ENCODE measurements at places on chromosomes 16 and 17.

- DNase-seq = no peak
Observed at GRCh38 chr17:1461198-1461944, 5.3 kb upstream of the CRK start.

DNA sequence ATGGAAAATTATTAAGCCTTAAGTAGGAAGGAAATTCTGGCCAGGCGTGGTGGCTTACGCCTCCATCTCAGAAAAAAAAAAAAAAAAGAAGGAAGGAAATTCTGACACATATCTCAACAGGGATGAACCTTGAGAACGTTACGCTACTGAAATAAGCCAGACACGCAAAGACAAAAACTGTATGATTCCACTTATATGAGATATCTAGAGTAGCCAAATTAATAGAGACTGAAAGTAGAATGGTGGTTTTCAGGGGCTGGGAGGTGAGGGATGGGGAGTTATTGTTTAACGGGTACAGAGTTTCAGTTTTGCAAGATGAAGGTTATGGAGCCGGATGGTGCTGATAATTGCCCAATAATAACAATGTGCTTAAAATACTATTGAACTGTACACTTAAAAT is 16.2 kb upstream of the HNF1B start:
- no peak for DNase-seq

DNA sequence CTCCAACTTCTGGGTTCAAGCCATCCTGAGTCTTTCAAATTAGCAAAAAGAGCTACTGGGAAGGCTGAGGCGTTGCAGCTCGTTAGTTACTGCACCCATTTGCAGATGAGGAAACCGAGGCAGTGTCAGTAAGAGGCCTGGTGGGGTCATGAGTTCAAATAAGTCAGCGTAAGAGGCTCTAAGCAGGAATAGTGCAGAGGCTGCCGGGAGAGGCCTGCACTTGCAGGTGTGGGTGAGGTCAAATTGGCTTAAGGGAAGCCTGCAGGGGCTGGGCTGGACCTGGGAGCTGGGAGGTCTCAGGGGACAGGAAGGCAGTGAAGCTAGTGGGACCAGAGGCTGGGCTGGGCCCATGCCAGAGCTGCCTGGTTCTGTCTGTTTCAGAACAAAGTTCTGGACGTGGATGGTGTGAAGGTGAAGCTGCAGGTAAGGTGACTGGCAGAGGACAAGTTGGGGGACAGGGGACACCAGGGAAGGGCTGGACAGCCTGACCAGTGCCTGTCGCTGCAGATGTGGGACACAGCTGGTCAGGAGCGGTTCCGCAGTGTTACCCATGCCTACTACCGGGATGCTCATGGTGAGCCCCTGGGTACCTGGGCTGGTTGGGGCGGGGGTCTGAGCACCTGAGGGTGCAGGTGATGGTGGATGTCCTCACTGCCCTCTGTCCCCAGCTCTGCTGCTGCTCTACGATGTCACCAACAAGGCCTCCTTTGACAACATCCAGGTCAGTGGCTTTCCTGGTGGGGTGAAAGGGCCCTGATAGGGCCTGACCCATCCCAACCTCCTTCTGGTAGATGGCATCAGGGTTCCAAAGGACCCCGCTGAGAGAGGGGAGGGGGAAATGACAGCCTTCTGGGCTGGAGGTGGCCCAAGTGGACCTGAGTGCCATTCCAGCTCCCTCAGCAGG is 3.0 kb downstream of the RAB26 start:
- DNase-seq = no peak

DNA sequence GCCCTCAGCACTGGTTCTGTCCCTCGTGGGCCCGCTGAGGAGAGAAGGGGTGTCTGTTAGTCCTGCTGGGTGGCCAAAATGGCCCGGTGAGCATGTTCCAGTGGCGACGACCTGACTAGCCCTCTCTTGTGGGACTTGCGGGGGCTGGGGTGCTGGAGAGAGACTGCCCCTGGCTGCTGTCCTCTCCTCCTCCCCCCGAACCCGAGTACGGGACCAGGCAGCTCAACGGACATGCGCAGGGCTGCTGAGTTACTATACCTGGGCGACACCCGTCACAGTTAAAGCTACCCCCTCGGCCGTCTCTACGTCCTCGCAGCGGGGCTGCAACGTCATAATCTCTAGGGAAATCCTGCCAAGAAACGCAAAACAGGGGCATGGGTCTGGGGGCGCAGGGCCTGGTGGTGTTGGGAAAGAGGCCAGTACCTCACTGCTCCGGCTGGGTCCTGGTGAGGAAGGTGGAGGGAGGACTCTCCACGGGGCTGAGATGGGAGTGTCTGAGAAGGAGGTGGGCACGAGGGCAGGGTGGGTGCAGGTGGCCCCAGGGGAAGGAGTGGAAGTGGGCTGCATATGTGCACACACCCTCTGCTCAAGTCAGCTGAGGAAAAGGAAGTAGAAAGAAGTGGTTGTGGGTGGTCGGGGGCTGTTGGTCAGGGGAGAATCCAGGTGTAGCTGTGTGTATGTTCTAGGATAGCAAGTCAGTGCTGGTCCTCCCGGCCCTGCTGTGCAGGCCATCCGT is 13.4 kb downstream of the FLOT2 start:
- no peak for DNase-seq

DNA sequence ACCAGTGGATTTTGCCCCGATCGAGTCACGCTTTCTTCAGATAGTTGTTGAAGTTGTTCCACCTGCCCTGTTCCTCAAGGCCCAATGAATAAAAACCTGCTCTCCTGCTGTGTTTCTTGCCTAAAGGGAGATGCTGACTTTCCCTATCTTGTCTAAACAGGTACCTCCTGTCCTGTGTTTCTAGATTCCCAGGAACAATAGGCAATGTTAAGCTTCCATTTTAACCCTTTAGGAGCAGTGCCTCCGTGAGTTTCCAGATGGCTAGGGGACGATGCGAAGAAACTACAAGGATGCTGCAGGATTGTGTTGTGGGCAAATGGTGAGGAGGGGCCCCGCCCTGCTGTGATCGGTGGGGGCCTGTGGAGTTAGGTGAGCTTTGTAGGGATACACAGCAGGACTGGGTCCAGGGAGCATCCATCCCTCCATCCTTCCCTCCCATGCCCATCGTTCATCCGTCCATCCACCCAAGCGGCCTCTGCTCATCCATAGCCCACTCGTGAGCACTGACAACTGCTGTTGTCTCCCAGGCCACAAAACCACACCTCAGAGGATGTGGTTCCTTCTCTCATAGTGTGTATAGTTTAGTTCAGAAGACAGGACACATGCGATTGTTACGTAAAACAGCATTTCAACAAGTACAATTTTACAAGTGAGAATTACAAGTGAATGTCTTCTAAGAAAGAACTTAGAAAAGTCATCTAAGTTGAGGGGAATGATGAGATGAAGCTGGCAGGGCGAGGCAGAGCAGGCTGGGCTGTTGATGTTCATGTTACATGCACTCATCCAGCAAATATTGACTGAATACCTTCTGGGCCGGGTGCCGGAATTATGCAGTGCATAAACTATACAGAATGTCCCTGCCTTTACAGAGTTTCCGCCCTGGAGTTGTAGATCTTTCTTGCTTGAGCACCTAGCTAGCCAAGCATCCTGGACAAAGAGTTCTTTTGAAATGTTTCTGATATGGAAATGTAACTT is 5.2 kb downstream of the ARSG start:
- peak; percentile 52 for DNase-seq

- DNase-seq = no peak
Observed at GRCh38 chr16:2361129-2361528, 20.6 kb upstream of the ABCA3 start.

- no peak for DNase-seq
Observed at GRCh38 chr16:14613991-14614390, 16.1 kb downstream of the PARN start.

- DNase-seq = no peak
Observed at GRCh38 chr16:2280981-2281542, 13.1 kb upstream of the RNPS1 start.

- DNase-seq = no peak
Observed at GRCh38 chr16:15775209-15775608, 81.6 kb downstream of the MYH11 start.

DNA sequence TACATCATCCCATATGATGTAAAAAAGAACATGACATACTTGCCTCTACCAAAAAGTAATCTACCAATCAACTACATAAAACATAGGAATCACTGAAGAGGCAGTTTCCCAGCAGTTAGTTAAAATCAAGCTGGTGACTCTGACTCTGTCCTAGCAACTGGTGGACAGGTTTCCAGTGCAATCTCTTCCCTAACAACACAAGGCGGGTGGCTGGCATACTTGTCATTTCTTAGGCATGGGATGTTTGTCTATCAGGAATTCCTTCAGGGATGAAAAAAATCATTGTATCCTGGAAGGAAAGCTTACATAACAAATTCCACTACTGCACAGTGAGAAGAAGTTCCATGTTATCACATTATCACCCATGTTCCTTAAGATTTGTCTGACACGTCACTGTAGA is 50.9 kb downstream of the HELZ start:
- DNase-seq = no peak

GRCh38 chr17:64411999-64412771 is 21.5 kb upstream of the PECAM1 start:
- DNase-seq = no peak

- DNase-seq = no peak
Observed at GRCh38 chr16:81457326-81458133, 12.9 kb downstream of the CMIP start.

GRCh38 chr16:10026593-10026992 is 155.6 kb downstream of the GRIN2A start:
- no peak for DNase-seq

GRCh38 chr16:17572145-17572544 is 101.4 kb upstream of the XYLT1 start:
- no peak for DNase-seq

DNA sequence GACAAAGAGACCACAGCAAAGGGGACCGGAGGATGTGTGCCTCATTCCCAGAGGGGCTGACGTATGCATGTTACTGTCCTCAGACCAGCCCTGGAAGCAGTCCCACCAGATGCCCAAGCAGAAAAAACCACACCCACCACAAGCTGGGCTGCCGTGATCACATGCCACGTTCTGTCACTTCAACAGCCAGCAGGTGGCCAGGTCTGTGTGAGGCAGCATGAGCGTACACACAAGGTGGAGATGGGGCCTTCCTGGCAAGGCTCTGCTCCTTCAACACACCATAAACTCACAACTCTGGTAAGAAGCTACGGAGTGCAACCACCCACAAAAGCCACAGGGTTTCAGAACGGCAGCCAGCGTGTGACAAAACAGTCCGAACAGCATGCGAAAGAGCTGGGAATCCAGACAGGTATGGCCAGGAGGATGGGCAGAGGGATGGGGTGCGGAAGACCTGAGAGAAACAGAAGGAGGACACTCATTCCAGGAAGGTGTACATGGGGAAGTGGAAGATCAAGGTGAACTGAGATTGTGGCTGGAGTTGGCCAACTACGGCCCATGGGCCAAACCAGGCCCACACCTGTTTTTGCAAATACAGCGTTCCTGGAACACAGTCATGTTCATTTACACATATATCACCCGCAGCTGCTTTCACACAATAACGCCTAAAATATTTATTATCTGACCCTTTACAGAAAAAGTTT is 27.9 kb downstream of the MBTPS1 start:
- peak; percentile 64 for DNase-seq

GRCh38 chr16:50144211-50144610 is 8.9 kb upstream of the TENT4B start:
- DNase-seq = no peak

GRCh38 chr16:84194470-84195200 is 3.7 kb downstream of the ADAD2 start:
- peak; percentile 57 for DNase-seq

GRCh38 chr17:73226556-73227172 is 33.8 kb downstream of the COG1 start:
- DNase-seq = no peak

DNA sequence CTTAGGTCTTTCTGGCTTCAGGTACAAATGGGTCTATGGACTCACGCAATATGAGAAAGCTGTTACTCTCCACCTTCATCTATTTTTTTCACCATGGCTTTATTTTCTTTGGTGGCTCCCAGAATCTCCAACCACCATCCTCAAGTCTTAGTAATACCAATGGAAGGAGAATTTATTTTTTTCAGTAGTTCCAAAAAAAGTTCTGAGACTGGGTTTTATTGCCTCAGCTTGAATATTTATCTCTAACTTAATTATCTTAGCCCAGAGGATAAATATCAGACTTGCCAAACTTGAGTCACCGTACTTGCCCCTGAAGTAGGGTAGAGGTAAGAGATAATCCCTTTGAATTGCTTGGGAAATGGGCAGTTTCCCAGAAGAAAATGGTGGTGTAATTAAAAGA is 23.2 kb upstream of the CACNG3 start:
- DNase-seq = no peak

DNA sequence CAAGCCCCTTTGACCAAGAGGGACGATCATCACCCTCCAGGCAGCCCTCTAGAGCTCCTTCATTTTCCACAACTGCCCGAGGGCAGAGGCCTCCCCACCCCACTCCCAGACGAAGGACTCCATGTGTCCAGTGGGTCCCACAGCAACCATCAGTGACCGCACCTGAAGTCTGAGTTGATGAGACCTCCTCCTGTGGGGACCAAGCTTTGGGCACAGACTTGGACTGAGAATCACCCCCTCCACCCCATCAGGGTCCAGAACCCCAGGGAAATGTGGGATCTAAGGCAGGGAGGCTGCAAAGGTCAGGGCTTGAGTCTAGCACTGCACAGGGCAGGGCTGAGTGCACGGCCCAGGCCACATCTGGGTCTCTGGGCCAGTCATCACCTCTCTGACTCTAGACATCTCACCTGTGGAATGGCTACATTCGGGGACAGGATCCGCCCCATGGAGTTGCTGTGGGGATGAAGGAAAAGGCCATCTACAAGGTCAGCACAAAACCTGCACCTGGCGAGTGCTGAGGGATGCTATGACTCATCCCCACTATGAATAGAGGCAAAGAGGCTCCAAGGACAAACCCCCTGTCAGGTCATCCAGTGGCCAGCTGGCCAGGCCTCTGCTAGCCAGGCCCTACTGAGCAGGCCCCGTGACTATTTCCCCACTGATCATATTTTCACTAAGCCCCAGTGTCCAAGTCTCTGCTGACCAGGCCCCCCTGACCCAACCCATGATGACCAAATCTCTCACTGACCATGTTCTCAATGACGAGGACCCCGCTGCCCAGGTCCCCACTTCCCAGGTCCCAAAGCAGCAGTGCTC is 38.4 kb downstream of the TNFRSF13B start:
- no peak for DNase-seq

DNA sequence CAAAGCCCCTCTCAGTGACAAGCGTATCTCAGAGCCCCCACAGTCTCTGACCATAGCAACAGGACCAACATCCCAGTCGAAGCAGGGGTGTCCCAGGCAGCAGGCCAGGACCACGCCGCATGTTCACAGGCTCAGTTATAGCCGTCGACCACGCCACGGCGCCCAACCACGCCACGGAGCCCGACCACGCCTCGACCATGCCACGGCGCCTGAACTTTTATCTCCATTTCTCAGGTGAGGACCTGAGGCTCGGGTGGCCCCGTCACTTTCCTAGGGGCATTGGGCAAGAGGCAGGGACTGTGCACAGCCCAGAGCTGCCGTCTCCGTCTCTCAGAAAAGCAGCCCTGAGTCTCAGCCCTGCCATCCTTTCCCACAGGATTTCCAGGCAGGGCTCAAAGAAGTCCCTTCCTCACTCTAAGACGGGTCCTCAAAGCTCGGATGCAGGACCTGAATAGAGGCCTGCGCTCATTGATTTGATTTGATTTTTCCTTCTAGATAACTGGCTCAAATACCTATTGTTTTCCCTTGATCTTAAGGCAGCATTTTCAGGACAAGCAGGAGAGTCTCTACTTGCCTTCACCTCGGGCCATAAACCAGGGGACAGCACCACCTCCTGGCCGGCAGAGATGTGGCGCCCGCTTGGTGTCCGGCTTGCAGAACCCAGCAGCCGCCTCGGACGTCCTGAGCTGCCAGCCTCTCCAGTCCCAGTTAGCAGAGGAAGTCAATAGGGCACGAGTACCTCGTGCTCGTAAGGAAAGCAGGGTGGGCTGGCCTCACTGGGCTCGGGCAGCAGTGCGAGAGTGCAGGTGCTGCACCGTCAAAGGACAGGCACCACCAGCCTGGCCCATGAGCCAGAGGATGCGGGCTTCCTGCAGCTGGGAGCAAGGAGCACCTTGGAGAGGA is 38.8 kb downstream of the C16orf95 start:
- peak; percentile 28 for DNase-seq

Data from CD8-positive, alpha-beta T cell (primary cell).